ENCODE measurements at places on chromosomes 7 and 10. TPM values are rescaled to one million over a fixed set of nuclear protein-coding genes. Genes with fewer than 3 reads are reported as not detected.

The MBL2 gene
- not detected for polyA plus RNA-seq

The NDUFB8 gene
- polyA plus RNA-seq: 353 TPM

The TMEM236 gene
- not detected for polyA plus RNA-seq

The FAM237B gene
- not detected for polyA plus RNA-seq

The XRCC2 gene
- polyA plus RNA-seq: 0.43 TPM

The SNCG gene
- polyA plus RNA-seq: not detected

The OPN1SW gene
- not detected for polyA plus RNA-seq

The EGR2 gene
- polyA plus RNA-seq: 2.6 TPM

The HMX2 gene
- not detected for polyA plus RNA-seq

The ADCY1 gene
- 0.18 TPM for polyA plus RNA-seq

The OR2A14 gene
- not detected for polyA plus RNA-seq

The SEMA4G gene
- polyA plus RNA-seq: not detected
